ENCODE measurements at places on chromosomes 5 and 9. TPM values are rescaled to one million over a fixed set of nuclear protein-coding genes. Genes with fewer than 3 reads are reported as not detected.

Gene CER1
- not detected for total RNA-seq

Gene ANKS6
- 12.7 TPM for total RNA-seq

Gene GARIN3
- not detected for total RNA-seq

- peaks cover 3% of the 10 kb centered on the region for H3K27me3 ChIP-seq
- no peaks in the 10 kb centered on the region for H3K36me3 ChIP-seq
- no peaks in the 10 kb centered on the region for H3K4me1 ChIP-seq
- no peak for DNase-seq
- H3K4me3 ChIP-seq, result no peak overlapping the region
- H3K27ac ChIP-seq, result no peak overlapping the region
These were observed 93.0 kb upstream of the CCL21 start for GRCh38 chr9:34802916-34803315.

DNA sequence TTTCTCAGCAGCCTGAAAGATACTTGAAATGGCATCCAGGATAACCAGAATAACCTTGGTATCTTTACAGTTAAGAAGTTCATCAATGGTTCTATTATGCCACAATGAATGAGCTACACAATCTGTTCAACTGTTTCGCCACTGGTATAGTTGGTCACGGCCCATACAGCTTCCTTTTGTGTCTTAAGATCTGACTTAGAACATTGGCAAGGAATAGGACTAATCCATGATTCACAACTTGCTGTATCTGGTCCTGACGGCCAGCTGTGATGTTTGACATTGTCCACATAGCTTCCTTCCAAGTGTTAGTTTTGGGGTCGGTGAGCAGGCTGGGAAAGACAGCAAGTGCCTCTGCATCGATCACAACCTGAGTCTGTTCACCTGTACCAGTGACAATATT is 113.3 kb upstream of the RAD23B start:
- no peaks in the 10 kb centered on the region for H3K27me3 ChIP-seq
- no peak overlapping the region for H3K27ac ChIP-seq
- no peak for DNase-seq
- H3K4me3 ChIP-seq, result no peak overlapping the region

- H3K27me3 ChIP-seq, result no peaks in the 10 kb centered on the region
- no peak overlapping the region for H3K4me3 ChIP-seq
- H3K4me1 ChIP-seq, result no peaks in the 10 kb centered on the region
These were observed 387.1 kb downstream of the PDE4D start for GRCh38 chr5:59506285-59506877.
